Stimulated activated CD8-positive, alpha-beta memory T cell treated with anti-CD3 and anti-CD28 coated beads, Interleukin-7, amount 100 ng/mL, for 1 hour (primary cell): ENCODE measurements at places on chromosomes 5 and 9.

DNA sequence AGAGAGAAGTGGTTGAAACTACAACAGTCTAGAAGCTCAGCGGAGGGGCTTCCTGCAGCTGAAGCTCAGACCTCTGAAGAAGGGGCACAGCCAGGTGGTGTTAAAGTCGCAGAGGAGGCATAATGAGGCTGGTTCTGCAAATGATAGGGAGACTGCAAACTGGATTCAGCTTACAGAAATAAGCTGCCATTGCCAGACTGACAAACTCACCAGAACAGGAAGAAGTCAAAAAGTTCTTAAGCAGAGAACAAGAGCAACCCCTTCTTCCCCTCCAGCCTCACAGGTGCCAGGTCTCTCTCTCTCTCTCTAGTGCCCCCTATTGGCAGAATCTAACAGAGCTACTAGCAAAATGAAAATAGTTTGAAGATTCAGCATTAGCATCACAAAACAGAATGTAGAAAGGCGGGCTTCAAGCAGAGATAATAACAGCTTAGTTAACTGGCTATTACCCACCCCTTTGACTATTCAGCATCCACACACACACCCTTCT, 76.7 kb downstream of the GRAMD2B start:
- no peak for DNase-seq

DNA sequence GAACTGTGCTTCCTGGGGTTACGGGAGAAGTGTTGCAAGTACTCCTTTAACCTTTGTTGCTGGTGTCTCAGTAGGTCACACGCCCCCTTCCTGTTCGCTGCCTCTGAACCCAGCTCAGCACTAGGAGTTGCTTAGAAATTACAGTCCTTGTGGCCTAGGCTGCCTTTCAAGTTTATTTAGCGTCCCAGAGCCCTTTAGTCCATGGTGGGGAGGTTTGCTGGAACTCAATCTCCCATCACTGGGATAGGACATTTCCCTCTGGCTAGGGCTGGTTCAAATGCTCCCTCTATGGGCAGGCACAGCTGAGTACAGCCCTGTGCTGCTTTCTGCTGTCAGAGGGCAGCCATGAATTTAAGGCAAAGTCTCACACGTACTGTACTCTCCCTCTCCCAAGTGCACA, 4.7 kb downstream of the IFNA8 start:
- DNase-seq: no peak

DNA sequence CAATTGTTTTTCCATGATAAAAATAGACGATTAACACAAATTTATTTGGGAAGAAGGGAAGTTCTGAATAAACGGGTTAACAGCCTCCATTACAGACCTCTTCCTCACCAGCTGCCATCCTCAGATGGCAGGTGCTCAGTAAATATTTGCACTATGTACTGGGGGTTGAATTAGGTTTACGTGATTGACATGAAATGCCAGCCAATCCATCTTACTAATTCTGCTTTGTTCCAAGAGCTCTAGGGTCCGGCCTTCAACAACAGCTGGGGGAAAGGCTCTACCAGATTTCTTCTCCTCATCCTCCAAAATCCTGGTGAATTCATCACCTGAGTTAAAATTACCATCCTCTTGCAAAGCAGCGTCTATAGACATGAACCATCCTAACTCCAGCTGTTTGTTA, 104.6 kb downstream of the MTX3 start:
- no peak for DNase-seq

DNA sequence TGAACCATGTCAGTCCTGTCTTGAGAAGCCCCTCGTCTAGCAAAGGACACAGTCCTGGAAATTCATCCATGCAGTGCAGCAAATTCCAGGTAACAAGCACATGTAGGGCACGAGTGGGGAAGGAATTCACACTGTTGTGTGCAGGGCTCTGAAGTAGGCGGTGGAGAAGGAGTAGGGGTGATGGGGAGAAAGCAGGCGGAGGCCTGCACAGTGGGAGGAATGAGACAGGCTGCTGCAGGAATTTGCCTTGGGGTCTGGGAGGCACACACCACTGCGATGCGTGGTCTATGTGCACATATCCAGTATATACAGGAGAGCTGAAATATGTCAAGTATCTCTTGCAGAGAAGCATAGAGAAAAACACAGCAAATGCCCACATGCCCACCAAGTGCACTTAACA, 249.2 kb upstream of the IRX2 start:
- DNase-seq: no peak

- no peak for DNase-seq
These were observed 474.7 kb downstream of the PDE4D start for GRCh38 chr5:59418808-59419207.

- DNase-seq: no peak
These were observed 93.7 kb upstream of the DAP start for GRCh38 chr5:10854506-10855277.

DNA sequence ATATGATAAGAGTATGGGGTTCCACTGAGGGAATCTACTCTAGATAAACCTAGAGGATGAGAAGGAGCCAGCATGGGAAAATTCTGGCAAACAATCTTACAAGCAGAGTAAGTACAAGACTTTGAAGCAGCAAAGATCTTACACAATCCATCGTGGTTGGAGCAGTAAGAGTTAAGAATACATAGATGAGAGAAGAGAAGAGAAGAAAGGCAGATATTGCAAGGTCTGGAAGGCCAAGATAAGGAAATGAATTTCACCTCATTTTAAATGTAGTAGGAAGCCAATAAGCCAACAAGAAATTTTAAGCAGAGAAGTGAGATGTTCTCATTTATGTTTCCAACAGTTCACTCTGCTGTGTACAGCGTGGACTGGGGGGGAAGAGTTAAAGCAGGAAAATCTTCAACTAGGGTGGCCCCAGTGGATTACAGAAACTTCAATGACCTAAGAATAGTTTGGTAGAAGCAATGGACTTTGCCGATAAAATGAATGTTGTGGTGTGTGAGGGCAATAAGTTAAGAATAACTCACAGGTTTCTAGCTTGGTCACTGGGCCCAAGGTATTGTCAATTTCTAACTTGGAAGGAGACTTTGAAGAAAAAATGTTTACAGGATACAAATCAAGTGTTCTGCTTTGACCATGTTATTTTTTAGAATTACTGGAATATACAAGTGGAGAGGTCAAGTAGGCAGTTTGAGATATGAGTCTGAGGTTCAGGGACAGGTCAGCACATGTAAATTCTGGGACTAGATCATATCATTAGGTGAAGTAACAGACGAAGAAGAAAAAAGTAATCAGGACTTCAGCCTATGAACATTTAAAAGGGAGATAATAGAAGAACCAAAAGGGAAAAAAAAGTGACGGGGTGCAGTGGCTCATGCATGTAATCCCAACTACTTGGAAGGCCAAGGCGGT, 12.1 kb upstream of the ISOC1 start:
- DNase-seq: no peak
